ENCODE measurements at places on chromosomes 6 and 20.
A peak's percentile ranks its signal among the peaks of the same experiment; 100 is the strongest.

GRCh38 chr6:136640132-136640915 lies 90.1 kb upstream of the MAP7 start:
- no peak for DNase-seq

DNA sequence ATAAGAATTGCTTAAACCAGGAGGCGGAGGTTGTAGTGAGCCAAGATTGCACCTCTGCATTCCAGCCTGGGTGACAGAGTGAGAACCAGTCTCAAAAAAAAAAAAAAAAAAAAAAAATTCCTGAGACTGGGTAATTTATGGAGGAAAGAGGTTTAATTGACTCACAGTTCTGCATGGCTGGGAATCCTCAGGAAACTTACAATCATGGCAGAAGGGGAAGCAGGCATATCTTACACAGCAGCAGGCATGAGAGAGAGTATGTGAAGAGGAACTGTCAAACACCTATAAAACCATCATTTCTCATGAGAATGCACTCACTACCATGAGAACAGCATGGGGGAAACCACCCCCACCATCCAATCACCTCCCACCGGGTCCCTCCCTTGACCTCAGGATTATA lies 1.8 kb upstream of the FKBP1A start:
- no peak for DNase-seq

DNA sequence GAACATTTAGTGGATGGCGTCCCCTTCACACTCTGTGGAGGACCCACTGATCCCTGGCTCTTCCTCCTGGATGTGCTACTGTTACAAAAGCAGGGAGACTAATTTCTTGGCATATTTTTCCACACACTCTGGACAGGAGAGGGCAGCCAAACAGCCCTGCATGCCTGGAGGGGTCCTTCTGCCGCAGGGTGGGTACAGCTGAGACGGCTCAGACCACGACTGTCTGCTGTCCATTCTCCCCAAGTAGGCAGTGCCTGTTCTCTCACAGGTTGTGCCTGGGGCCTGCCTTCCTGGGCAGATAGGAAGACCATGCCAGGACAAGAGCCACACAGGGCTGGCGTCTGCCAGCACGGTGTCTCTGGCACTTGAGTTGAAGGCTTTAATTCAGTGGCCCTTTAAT lies 260.1 kb downstream of the FOXC1 start:
- no peak for DNase-seq

GRCh38 chr6:5403609-5404008 lies 142.3 kb downstream of the FARS2 start:
- DNase-seq: no peak

GRCh38 chr20:44028003-44028730 lies 113.5 kb downstream of the TOX2 start:
- no peak for DNase-seq

GRCh38 chr6:89368107-89368506 lies 15.6 kb upstream of the UBE2J1 start:
- peak; percentile 35 for DNase-seq

GRCh38 chr20:4507288-4507719 lies 214.4 kb upstream of the PRND start:
- DNase-seq: no peak

DNA sequence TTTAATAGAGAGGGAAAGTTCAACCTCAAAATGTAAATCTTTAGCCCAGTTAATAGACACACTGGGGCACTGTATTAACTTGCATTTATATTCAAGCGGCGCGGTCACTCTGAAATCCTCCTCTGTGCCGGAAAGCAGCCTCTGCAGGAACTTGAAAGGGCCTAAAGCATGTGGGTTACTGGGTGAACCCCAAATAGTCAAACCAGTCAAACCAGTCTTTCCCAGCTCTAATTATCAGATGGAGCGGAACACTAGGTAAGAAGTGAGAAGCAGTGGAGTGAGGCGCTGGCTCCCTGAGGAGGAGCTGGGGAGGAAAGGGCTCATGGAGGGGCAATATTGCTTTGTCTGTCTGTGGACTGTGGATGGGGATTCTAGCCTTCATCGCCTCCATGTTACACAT lies 531.3 kb downstream of the QKI start:
- no peak for DNase-seq

DNA sequence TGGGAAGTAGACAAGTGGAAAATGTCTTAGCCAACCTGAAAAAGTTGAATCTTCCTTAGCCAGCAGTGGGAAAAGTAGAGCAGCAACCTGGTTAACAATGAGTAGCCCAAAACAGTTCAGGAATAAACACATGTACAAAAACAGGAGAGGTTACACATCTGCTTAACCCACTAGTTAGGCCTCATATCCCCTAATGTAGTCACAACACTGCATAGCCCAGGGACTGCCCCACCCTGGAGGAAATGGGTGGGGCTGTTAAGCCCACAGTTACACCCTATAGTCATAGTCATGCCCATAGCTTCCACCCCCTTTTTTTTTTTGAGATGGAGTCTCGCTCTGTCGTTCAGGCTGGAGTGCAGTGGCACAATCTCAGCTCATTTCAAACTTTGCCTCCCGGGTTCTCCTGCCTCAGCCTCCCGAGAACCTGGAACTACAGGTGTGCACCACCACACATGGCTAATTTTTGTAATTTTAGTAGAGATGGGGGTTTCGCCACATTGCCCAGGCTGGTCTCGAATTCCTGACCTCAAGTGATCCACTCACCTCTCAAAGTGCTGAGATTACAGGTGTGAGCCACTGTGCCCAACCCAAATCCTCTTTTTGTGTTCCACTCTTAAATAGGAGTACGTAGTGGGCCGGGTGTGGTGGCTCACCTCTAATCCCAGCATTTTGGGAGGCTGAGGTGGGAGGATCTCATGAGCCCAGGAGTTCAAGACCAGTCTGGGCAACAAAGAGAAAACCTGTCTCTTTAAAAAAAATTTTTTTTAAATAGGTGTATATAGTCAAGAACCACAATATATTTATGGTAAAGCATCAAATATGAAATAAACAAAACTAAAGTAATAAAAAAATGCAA lies 24.5 kb downstream of the ILRUN start:
- peak; percentile 82 for DNase-seq

GRCh38 chr6:116564921-116565872 lies 6.1 kb upstream of the RWDD1 start:
- no peak for DNase-seq

DNA sequence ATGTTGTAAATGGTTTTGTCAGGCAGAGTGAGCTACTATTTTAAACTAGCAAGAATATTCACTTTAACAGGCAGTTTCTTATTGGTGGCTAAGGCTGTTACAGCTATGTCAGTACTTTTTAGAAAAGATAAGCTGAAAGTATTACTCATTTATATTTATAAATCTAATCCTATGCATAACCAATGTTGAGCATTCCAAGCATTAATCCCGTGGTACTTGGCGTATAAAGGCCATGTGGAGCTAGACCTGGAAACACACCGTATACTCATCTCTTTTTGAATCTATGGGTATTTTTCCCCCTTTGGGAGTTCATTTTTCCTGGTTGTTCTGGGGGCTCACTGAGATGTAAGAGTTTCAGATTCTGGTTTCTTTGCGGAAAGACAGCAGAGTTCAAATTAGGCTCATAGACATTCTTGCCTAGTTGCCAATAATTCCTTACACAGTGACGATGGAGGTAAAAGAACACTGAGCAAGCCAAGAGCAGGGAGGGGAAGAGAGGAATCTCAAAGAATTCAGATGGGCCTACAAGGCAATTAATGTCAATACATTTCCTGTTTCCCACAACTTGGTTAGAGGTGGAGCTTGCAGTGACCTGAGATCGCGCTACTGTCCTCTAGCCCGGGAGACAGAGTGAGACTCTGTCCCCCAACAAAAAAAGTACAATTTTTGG lies 211.5 kb downstream of the SOX4 start:
- DNase-seq: no peak

GRCh38 chr6:44925100-44925739 lies 402.9 kb upstream of the RUNX2 start:
- DNase-seq: peak; percentile 15

- no peak for DNase-seq
These were observed 263.7 kb downstream of the TAF4 start for GRCh38 chr20:61801857-61802442.

DNA sequence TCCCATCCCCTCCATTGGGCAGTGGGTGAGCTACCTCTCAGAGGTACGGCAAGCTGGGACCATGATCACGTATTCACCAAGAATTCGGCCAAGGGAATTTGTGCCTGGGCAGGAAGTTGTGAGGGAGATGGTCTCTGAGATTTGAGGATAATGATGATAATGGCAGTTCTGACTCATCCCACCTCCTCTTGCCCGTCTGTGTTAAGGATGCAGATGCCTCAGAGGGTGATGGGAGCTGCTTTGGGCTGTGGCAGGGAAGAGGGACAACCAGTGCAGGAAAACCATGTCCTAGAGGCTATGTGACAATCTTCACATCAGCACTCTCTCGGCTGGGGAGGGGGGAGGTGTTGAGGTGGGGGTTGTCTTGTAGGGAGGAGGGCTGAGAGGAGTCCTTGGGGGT lies 4.3 kb downstream of the TGM6 start:
- DNase-seq: no peak
